ENCODE measurements at places on chromosomes 4 and X.

DNA sequence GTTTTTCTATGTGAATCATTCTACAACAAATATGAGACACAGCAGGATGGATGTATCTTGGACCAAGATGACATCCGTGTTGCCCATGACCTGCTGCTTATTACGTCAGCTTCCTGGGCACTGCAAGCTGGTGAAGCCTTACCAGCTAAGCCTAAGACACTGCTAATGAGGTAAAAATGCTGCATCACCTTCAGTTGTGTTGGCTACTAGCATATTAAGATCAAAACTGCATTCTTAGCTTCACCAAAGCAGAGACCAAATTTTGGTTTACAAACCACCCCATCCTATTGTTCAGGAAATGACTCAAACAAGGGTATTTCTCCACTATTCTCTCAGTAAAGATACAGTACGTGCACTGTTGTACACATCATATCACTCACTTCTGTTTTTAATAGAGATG lies 50.3 kb downstream of the MAML3 start:
- no peak for DNase-seq

DNA sequence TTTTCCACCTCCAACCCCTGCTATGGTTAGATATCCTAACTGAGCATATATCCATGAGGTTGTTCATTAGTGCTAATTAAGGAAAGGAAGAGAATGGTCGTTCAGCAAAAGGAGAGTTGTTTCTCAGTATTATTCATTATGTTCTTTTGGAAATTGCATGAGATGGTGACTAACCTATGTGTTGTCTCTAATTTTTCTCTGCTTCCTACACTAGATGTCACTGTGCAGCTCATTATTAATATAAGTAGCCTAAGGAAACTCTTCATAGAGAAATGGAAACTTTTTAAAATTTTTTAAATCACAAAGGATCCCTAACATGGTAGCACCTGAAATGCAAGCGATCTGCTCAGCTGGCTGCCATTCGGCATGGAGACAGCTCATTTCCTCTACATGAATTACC lies 67.7 kb upstream of the FAM9A start:
- no peak for DNase-seq

DNA sequence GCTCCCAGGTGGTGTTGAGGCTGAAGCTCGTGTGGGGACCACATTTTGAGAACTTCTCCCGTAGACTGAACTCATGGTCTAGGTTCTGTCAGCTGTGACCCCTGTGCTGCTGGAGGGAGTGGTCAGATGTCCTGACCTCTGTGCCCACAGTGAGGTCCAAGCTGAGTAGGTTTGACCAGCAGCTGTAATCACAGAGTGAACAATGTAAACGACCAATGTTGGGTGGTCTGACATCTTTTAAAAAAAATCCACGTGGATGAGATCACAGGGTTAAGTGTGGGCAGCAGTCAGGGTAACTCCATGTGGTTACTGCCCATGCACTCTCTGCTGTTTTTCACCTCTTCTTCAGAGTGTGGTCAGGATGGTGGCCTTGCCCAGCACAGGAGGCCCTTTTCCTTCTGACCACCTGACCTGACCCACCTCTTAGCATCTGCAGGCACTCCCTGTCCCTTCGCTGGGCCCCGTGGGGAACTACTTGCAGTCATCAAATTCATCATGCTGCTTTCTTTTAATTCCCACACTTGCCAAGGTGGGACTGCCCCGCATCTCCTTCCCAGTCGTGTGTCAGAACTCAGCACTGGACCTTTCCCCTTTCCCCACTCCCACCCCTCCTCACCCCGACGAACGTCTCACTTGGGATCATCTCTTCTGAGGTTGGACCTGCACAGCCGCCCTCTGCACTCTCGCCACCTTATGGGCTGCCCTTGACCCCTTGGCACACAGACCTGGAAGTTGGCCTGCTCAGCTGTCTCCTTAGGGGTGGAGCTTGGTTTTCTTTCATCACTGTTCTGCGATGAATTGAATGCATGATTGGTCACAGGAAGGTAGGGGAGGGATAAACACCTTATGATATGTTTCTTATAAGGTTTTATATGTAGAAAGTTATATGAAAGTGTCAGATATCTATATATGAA lies 120.1 kb downstream of the PTTG2 start:
- DNase-seq = no peak

GRCh38 chr4:25177147-25177546 lies 16.9 kb upstream of the SEPSECS start:
- no peak for DNase-seq

All from NCI-H2227 treated with DMSO at 0.1 percent for 48 hours (cell line).